ENCODE measurements at places on chromosomes 1 and 21. TPM values are rescaled to one million over a fixed set of nuclear protein-coding genes. Genes with fewer than 3 reads are reported as not detected.

DNA sequence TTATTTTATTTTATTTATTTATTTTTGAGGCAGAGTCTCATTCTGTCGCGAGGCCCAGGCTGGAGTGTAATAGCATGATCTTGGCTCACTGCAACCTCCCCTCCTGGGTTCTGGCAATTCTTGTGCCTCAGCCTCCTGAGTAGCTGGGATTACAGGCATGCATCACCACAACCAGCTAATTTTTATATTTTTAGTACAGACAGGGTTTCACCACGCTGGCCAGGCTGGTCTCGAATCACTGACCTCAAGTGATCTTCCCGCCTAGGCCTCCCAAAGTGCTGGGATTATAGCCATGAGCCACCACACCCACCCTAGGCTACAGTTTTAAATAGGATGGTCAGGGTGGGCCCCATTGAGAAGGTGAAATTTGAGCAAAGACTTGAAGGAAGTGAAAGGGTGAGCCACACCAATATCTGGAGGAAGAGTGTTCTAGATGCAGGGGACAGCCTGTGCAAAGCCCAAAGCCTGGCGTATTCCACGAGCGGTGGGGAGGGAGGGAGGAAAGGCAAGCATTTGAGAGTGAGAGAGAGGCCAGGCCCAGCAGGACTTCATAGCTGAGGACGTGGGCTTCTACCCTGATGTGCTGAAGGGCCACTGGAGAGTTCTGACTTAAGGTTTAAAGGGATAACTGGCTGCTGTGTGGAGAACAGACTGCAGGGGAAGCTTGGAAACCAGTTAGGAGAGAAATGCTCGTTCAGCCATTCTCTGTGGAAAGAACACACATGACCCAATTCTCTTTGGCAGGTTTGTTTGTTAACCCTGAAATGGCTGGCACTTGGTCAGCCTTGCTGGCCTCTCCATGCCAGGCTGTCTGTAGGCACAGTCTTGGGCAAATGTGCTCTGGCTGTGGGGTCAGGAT, 62.6 kb upstream of the FAM20B start:
- no peak for DNase-seq

GRCh38 chr1:110506541-110506940, 12.4 kb downstream of the KCNA10 start:
- no peak for DNase-seq

- no peak for DNase-seq
These were observed 47.3 kb downstream of the SELENOF start for GRCh38 chr1:86866665-86867064.

GRCh38 chr1:67644566-67644965, 40.4 kb upstream of the GADD45A start:
- no peak for DNase-seq

NIPAL3 gene
- total RNA-seq, result 9.4 TPM

ADCY10 gene
- 0.31 TPM for total RNA-seq

LRRC53 gene
- total RNA-seq, result not detected

LORICRIN gene
- total RNA-seq, result not detected

Measured in endothelial cell (in vitro differentiated cells).